ENCODE measurements at places on chromosomes 16 and 17.

- DNase-seq: no peak
Measured at GRCh38 chr17:42697108-42697811, 14.9 kb downstream of the CNTNAP1 start.

DNA sequence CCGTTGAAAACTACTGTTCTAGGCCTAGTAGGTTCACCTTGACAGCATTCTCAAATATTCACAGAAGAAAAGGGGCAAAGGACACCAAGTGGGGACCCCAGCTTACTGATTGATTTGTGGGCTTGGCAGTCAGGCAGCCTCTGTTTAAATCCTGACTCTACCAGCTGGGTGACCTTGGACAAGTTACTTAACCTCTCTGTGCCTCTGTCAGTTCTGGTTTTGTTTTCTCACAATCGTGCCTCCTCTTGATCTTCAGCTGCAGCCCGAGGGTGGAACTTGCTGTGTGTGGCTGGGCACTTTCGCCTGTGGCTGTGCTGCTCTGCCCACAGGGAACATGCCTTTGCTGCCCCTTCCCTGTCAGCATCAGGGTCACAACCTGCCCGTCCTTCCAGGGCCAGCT is 17.8 kb downstream of the RAP1GAP2 start:
- no peak for DNase-seq

DNA sequence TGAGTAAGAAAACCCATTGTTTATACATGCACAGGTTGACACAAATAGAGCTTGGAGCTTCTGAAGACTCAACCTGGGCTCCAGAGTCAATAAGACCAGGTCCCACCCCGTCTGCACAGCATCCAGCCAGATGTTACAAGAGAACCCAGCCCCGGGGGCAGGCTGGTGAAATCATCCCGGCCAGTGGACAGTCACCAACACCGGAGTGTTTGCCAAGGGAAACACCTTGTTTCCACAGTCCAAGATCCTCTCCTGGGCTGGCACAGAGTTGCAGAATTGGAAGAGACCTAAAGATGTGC is 90.3 kb downstream of the RAB11FIP4 start:
- DNase-seq: no peak

- no peak for DNase-seq
Measured at GRCh38 chr16:51085271-51085670, 65.8 kb downstream of the SALL1 start.

- DNase-seq: no peak
Measured at GRCh38 chr17:79364315-79365094, 246.3 kb downstream of the RBFOX3 start.

DNA sequence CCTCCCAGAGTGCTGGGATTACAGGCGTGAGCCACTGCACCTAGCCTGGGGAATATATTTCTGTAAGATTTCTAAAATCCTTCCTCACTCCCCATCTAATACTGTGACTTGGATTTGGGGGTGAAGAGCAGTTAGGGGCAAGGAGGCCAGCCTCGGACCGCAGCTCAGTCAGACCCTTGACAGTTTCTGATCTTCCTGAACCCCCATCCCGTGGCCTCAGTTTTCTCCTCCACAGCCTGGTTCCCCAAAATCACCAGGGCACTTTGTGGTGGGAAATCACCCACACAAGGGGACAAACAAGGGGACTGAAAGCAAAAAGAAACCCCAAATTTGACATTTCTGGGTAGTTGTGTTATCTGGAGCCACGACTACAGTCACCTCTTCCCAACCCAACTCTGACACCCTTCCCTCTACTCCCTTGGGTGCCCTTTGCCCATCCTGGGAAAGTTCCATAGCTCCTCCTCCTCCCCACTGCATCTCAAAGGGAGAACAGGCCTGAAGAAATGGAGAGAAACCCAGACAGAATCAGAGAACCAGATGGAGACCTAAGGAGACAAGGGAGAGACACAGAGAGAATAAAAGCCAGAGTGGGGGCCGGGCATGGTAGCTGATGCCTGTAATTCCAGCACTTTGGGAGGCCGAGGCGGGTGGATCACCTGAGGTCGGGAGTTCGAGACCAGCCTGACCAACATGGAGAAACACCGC is 2.8 kb upstream of the STAT5A start:
- no peak for DNase-seq
